SJSA1 (cell line): ENCODE measurements at places on chromosomes 16 and 17.

DNA sequence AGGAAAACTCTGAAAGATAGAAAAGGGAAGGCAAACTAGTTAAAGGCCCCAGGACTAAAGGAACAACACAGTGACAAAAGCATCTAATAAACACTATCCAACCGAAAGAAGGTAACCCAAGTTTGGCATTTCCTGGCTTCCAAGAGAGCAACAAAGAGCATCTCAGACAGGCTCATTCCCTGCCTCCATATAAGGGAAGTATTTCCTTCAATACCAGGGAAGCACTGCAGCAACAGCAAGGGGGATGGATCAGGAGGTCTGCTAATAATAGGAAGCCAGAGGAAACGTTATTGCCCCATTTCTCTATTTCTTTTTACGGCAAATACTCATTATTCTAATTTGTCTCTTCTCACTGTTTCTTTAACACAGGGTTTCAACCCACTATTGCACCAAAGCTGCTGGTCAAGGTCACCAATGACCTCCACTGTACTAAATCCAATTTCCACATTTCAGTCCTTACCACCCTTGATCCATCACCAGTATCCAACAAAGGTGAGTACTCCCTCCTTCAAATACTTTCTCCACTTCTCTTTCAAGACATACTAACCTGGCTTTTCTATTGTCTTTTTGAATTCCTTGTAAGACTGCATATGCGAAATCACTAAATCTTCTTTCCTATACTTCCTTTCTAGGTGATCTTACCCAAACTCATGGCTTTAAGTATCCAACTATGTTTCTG, 86.1 kb downstream of the KANSL1 start:
- DNase-seq, result no peak

DNA sequence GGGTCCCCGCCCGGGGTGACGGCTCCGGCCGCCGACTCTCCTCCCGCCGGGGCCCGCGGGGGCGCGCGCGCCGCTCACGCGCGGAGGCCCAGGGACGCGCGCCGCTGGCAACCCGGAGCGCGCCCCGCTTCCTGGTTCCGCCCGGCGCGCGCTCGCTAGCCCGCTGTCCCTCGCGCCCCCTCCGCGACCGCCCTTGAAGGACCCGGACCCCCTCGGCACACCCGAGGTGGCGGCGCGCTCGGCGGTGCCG, at the start of gene STAT5B:
Gene STAT5B (minus strand): TSS at position 33 of the 250 bp plus-strand sequence. CDS start 44,264 bp downstream, outside the sequence.
- no peak for DNase-seq

DNA sequence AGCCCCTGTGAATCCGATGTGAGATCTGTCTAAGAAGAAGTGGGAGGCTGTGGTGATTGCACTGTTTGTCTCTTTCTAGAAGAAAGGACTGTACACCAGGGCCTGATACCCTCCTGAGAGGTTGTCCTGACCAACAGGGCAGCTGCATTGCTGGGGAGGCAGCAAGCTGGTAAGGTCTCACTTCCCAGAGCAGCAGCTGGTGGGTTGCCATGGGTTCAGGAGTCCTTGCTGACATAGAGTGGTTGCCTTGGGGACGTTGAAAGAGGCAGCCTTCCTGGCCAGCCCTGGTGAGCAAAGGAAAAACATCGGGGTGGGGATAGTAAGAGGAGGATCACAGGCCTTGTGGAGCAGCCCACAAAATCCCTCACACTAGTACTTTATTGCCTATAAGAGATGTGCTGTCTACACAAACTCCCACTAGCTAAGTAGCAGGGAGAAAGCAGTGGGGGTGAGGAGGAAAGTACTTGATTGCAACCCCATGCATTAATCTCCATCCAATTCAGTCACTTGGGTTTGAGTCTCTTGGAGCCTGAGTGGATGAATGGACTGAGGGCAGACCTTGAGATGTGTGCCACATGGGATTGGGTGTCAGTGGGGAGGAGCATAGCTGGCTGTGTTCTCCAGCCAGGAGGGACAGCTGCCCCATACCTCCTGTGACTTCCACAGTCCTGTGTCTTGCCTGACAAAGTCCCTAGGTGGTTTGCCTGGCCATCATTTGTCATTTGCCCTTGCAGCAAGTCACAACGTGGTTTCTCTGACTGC, 143.8 kb upstream of the RPL38 start:
- no peak for DNase-seq

DNA sequence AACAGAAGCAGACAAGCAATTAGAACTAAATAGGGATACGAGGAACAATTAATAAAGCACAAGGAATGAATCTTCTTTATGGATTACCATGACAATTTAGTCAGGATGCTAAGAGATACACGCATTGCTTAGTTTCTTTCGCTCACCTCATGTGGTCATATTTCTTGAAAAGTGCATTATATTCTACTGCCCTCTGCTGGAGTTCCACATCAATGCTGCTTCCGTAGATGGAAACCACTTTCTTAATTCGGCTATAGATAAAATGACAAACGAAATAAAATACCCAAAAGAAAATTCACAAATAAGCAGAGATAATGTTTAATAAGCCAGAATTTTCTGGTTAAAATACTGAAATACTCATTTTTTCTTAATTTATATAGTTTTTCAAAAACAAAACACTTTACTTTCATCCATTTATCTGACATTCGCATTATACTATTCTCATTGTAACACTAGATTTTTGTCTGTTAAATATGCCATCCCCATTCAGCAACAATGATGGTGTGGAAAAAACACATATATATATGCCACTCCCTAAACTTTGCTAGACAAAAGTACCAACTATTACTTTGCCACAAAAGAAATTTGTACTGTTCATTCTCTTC, 22.0 kb upstream of the PHLPP2 start:
- no peak for DNase-seq

GRCh38 chr16:9155871-9156270, 64.4 kb downstream of the HAPSTR1 start:
- no peak for DNase-seq

DNA sequence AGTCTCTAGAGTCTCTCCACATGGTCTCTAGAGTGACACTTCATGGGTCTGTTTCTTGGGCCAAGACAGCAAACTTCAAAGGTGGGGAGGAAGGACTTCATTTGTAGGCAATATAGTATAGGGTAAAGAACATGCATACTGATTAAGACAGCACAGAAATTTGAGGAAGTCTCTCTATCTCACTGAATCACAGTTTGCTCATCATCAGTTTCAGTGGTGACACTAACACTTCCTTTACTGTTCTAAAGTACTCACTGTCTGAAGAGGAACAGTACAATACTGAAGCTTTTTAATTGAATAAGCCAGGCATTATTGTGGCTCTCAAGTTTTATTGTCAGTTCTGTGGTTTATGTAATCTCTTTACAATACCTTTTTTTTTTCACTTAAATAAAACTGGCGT, 656.4 kb upstream of the CDH8 start:
- DNase-seq, result no peak

- no peak for DNase-seq
These were observed 16.2 kb downstream of the SRCIN1 start for GRCh38 chr17:38589462-38590114.

DNA sequence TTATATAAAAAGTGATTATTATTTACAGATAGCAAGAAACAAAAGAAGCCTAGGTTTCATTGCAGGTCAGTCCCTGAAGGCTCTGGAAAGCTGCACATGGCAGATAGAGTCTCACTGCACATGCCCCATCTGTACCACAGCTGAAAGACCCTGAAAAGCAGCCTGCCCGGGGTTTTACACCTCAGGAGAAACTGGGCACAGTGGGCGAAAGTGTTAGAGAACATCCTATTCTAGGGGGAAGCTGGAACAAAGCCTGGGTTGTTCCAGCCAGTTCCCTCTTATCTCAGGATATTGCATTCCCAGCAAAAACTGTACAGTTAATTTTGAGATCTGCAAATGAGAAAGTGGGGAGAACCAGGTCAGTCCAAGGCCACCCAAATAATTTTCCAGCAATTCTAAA, 419.7 kb downstream of the CNTNAP4 start:
- DNase-seq, result no peak

- DNase-seq, result no peak
These were observed 9.5 kb downstream of the CYB561 start for GRCh38 chr17:63436523-63437110.

DNA sequence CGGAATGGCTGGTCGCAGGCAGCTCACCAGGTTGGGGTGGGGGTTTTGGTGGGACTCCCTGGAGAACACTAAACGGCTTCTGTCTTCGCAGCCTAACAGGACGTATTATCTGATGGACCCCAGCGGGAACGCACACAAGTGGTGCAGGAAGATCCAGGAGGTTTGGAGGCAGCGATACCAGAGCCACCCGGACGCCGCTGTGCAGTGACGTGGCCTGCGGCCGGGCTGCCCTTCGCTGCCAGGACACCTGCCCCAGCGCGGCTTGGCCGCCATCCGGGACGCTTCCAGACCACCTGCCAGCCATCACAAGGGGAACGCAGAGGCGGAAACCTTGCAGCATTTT, 59.7 kb downstream of the PDPK1 start:
- no peak for DNase-seq

GRCh38 chr16:13660807-13661206, 259.1 kb upstream of the ERCC4 start:
- no peak for DNase-seq

DNA sequence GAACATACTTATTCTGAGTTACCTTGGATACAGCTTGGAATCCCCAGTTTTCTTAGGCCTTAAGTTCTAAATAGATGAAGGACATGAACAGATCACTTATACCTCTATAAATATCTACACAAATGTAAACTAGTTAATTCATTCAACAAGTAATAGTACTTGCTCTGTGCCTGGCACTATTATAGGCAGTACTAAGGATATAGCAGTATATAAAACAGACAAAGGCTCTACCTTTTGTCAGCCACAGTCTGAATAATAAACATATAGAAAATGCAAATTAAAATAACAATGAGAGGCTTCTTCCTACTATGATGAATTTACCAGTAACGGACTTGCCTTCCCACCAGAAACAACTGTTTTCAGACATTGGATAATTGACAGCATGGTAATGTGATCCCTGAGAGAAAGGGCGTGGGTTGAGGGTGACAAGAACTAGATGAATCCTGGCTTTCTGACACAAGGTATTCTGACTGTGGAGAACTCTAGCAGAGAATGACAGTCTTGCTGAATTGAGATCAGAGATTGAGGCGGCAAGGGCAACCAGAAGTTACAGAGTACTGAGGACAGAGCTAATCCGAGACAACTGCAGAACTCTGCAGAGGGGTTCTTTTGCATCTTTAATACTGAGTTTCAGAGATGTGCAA, 170.5 kb downstream of the TANC2 start:
- DNase-seq, result no peak

GRCh38 chr17:77735081-77735565, 223.4 kb upstream of the TNRC6C start:
- DNase-seq, result no peak

DNA sequence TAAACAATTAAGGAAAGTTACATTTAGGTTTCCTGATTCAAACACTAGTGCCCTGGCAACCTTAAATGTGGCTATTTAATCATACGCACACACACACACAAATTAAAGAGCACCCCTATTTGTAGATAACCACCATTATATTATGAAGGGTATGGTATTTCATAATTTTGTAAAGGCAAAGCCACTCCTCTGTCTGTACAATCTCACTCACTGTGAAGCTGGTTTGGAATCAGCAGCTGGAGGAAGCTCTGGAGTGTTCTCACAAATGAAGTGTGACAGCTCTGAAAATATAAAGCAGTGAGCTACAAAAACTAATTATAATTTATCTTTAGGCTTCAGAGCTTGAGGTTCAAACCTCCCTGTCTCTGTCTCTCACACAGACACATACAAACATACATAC, 57.9 kb upstream of the KCNJ16 start:
- DNase-seq, result no peak

DNA sequence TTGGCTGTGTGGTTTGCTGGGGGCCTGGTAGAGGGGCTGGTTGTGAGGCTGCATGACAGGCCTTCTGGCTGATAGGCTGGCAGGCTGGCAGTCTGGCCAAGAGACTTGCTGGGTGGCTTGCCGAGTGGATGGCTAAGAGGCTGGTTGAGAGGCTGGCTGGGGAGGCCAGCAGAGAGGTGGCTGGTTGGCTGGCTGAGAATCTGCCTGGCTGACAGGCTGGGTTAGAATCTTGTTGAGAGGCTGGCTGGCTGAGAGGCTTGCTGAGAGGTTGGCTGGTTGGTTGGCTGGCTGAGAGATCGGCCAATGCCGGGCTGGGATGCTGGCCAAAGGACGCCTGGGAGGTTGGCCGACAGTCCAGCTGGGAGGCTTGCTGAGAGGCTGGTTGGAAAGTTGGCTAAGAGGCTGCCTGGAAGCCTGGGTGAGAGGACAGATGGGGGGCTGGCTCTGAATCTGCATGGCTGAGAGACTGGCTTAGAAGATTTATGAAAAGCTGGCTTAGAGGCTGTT, 35.9 kb upstream of the ACSM2B start:
- no peak for DNase-seq

DNA sequence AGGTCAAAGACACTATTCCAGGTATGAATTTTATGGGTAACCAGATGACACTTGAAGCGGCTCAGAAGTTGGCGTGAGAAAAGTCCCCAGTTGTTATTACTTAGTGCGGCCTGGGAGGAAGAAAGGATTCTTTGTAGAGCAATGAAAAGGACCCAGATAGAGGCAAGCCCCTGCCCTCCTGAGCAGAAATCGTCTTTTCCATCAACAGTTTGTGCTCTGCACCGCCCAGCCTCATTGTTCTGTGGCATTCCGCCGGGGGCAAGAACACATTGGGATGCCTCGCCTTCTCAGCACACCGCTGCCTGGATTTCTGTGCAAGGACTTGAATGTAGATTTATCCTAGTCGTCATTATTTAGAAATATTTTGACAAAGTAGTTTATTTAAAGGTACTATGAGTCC, 32.7 kb upstream of the CRHR1 start:
- no peak for DNase-seq

- no peak for DNase-seq
These were observed 63.7 kb downstream of the HS3ST3A1 start for GRCh38 chr17:13537871-13538643.

DNA sequence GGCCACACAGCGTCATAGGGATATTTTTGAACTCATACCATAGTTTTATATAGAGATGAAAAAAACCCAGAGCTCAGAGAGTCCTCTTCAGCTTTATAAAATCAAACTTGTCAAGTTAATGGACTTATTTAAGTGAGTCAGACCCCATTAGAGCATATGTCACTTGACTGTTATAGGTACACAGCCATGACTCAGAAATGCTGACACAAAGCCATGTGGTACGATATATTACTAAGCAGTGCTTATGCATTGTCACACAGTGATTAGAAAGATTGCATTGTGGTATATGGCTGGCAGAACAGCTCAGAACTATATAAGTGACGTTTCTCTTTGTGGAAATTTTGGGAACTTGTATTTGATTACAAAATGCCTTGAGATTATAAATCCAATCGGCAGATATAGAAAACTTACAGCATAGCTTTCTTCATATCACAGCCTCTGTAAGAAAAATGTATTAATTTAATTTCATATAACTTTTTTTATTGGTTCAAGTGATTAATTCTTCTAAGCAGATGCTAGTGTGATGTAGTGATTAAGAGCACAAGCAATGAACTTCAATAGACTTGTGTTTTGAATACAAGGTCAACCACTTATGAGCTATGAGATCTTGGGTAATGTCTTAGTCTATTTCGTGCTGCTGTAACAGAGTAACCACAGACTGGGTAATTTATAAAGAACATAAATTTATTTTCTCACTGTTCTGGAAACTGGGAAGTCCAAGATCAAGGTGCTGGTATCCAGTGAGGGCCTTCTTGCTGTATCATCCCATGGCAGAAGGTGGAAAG, 25.8 kb upstream of the GINS3 start:
- no peak for DNase-seq

- DNase-seq, result no peak
These were observed 158.6 kb upstream of the ELAC2 start for GRCh38 chr17:13176436-13176835.

GRCh38 chr17:7167832-7168231, 11.3 kb downstream of the ASGR1 start:
- DNase-seq, result no peak
